ENCODE measurements at places on chromosomes 3 and 15.
A peak's percentile ranks its signal among the peaks of the same experiment; 100 is the strongest.

GRCh38 chr3:177498037-177498857 lies 301.0 kb upstream of the TBL1XR1 start:
- DNase-seq: no peak

DNA sequence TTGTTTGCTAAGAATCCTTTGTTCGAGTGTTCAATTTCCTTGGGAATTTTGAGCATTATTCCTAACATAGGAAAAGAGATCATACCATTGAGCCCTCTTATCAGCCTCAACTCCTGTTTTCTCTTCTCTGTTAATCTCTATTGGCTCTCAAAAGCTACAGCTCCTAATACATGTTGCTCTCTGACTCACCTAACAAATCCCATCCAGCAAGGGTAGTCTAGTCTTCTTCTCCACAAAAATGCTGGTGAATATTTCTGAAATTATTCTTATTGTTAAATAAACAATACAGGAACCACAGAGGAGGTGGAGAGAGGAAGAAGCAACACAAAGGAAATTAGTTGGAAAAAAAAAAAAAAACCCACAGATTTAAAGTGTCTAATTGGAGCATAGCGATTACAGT lies 325.8 kb upstream of the NAALADL2 start:
- no peak for DNase-seq

GRCh38 chr3:71433631-71434030 lies 149.9 kb downstream of the FOXP1 start:
- no peak for DNase-seq

DNA sequence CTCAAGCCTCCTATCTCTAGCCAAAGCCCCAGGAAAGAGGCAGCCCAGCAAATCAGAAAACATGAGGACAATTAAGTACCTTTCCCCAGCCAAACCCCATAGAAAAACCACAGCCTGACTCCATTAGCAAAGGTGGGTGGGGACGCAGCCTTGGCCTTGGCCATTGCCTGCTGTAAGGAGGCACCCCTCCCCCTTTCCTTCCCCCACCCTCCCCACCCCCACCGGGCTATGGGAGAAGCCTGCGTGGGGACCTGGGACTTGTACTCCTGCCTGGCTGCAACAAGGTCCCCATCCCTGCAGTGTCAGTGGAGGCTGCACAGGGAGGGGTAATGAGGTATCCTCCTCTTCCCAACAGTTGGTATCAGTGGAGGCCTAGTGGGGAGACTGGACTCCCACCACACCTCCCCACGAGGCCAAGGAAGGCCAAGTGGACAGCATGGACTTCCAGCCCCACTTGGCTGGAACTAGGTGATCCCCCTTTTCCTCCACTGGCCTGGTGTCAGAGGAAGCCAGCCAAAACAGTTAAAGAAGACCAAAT lies 20.5 kb downstream of the PRR23E start:
- no peak for DNase-seq

DNA sequence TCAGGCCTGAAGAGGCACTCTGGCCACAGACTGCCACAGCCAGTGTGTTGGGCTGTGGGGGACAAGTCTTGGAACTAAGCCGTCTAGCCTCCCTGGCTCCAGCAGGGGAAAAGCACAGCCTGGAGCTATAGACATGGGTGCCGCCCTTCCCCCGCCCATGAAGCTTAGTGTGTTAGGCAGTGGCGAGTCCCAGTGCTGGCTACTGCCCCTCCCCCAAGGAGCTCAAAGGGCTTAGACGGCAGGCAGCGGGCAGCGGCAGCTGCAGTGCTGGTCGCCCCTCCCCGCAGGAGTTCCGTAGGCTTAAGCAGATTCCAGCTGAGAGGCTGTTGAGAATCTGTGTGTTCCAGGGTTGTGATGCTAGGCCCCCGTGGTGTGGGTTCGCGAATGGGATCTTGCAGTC lies 135.8 kb upstream of the RORA start:
- no peak for DNase-seq

- DNase-seq: no peak
Observed at GRCh38 chr3:57060089-57060821, at the start of gene SPATA12. SPATA12 (plus strand) TSS chr3:57060664; CDS start chr3:57073695, 13,031 bp downstream.

- no peak for DNase-seq
Observed at GRCh38 chr3:14289590-14290461, 111.2 kb downstream of the LSM3 start.

DNA sequence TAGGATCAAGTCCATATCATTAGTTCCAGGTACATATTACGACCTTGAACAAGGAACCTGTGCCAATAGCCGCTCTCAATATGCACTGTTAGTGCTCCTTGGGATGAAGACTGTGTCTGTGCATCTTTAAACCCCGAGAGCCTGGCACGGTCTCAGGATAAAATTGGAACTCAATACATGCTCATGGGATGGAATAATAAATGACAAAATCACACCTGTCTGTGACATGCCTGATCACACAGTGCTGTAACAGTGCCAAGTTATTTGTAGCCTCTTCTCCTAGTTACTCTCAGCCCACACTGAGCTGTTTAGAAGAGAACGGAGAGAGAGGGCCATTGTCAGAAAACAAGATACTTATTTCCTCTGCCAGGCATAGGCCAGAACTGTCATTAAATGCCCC lies 82.2 kb downstream of the SSR3 start:
- DNase-seq: no peak

DNA sequence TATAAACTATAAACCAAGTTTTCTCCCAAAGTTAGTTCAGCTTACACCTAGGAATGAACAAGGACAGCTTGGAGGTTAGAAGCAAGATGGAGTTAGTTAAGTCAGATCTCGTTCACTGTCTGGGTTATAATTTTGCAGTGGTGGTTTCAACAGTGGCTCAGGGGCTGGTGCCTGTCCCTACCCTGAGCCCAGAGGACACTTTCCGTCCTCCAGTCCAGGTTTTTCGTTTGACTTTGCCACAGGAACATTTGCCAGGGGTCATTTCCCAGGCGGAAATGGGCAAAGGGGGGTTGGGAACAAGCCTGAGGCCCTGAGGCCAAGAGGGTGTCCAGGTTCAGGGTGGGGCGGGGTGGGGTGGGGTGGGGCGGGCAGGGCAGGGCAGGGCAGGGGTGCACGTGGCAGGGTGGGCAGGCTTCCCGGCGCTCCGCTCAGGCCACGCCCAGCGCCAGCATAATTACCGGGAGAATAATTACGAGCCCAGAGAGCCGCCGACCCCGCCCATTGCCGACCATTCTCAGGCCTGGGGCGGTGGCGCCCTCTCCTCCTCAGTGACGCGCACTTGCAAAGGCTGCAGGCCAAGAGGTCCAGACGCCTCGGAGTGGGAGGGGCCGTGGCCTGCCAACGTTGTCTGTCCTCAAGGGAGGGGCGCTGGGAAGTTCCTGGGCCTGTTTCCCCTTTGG lies 70.4 kb downstream of the KLF13 start:
- no peak for DNase-seq

DNA sequence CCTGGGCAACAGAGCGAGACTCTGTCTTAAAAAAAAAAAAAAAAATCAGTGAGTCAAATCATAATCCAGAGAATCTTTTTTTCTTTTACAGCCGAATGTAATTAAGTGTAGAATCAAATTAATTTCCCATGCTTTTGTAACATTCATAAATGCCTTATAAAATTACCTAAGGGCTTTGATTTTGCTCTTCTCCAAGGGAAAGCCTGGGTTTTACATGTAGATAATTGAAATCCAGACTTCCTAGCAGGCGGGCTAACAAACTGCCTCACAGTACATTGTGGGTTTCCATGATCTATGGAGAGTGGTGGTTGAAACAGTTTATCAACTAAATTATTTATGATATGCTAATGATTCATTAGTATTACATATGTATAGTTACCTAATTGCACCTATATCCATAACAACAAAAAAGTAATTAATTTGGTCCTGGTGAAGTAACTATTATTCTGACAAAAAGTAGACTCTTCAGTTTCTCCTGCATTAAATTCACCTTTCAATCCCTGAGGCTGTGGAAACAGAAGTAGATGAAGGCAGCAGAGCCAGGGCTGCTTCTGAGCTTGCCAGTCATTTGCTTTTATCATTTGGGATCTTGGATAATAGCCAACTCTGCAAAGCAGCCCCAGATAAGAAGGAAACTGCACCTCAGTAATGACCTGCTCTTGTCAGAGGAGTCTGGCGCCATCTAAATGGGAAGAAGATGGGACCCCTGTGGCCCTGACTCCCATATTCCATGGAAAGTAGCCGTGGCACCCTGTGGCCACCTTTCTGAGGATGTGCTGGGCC lies 9.5 kb downstream of the CCR9 start:
- DNase-seq: no peak

GRCh38 chr15:67117370-67117769 lies 52.0 kb downstream of the SMAD3 start:
- no peak for DNase-seq

DNA sequence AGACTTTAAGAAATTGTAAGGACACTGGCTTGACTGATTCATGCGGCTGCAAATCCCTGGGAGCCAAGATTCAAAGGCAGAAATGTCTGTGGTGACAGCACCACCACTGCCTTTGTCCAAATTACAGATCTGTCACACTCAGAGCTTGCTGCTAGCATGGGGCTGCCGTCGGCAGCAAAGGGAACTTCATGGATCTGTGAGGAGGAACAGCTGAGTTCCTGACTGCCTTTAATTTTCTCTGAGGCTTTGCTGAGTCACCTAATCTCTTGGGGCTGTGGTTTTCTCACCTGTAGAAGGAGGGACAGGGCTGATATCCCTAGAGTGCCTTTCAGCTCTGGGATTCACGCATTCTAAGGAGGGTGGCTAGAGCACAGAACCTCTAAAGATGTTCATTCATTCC lies 4.1 kb upstream of the PAK6 start:
- DNase-seq: no peak

GRCh38 chr3:82581350-82581749 lies 819.9 kb upstream of the GBE1 start:
- DNase-seq: no peak

GRCh38 chr3:122299872-122300460 lies 25.1 kb upstream of the CSTA start:
- no peak for DNase-seq

GRCh38 chr3:52055537-52056351 lies 627 bp downstream of the DUSP7 start:
- DNase-seq: peak; percentile 61

- no peak for DNase-seq
Observed at GRCh38 chr15:44193651-44194322, 1.3 kb downstream of the FRMD5 start.

DNA sequence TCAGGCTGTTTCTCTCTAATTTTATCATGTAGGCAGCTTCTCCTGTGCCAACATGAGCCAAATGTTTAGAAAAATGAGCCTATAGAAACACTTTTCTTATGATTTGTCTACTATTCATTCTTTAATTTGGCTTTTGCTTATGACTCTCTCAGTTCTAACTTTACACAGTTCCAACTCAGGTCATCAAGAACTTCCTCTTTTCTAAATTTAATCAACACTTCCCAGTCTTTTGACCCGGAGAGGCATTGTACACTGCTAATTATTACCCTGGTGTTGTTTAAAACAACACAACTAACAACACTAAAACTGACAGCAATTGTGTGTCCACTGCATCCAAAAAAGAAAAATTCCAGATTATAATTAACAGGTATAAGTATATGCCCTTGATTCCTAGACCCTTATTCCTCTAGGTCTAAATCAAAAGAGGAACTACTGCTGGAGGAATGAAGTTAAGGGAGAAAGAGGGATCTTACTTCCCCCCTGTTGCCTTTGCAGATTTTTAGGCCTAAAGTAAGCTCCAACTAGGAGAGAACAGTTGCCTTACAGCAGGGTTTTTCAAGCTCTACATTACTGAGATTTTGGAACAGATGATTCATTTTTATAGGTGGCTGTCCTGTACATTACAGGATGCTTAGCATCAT lies 332.2 kb upstream of the GOLIM4 start:
- no peak for DNase-seq

DNA sequence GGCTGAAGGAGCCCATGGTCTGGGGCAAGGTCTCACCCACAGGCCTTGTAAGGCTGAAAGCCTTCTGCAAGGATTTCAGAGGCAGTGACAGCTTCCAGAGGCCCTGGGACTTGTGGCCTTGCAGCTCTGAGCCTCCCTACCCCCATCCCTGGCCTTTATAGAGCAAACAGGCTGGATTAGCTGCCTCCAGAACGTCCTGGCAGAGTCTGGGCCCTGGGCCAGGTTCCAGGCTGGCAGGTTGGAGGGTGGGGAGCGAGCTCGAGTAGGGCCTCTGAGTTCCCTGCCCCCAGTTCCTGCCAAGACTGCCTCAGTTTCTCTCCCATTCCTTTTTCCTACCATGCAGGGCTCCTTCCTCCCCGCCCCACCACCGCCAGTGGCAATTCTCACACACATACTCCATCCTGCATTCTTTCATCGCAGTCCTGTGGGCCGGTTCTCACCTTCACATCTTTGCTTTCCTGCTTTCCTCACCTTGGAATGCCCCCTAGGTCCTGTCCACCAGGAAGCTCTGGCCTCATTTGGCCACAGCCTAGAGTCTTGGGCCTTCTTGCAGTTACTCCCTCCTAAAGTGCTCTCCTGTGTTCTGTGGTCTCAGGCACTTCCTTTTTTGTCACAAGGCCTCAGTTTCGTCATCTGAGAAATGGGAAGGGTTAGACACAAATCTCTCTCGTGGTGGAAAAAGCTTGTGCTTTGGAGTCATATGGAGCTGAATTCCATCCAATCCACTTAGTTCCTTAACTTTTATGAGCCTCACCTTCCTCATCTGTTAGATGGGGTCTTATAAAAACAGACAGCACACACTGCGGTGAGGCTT lies 2.7 kb downstream of the LMAN1L start:
- DNase-seq: no peak

- peak; percentile 22 for DNase-seq
Observed at GRCh38 chr3:34260271-34261000, 462.0 kb downstream of the PDCD6IP start.

GRCh38 chr3:70550723-70551319 lies 238.4 kb upstream of the MDFIC2 start:
- no peak for DNase-seq

- DNase-seq: no peak
Observed at GRCh38 chr15:55588815-55589115, 620 bp upstream of the PYGO1 start.

DNA sequence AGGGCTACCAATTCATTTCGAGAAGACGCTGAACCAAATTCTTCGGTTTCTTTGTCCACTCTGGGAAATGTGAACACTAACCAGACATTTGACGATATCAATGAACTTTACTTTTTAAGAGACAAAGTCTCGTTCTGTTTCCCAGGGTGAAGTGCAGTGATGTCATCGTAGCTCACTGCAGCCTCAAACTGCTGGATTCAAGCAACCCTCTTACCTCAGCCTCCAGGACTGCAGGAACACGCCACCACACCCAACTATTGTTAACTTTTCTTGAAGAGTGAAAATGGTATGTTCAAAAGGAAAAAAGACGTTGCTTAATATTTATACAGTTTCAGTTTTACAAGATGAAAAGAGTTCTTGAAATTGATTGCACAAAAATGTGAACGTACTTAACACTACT lies 30.6 kb downstream of the MB21D2 start:
- no peak for DNase-seq

GRCh38 chr15:41894251-41894790 lies 468 bp upstream of the SPTBN5 start:
- no peak for DNase-seq

- DNase-seq: no peak
Observed at GRCh38 chr3:113063126-113063894, 72.5 kb downstream of the GTPBP8 start.

- no peak for DNase-seq
Observed at GRCh38 chr3:50411229-50411628, 51.9 kb upstream of the TMEM115 start.

GRCh38 chr15:80620931-80621330 lies 74.2 kb upstream of the ABHD17C start:
- DNase-seq: no peak
